ENCODE measurements at places on chromosomes 4 and X.

- DNase-seq: no peak
Measured at GRCh38 chr4:123229286-123229685, 167.3 kb upstream of the SPRY1 start.

DNA sequence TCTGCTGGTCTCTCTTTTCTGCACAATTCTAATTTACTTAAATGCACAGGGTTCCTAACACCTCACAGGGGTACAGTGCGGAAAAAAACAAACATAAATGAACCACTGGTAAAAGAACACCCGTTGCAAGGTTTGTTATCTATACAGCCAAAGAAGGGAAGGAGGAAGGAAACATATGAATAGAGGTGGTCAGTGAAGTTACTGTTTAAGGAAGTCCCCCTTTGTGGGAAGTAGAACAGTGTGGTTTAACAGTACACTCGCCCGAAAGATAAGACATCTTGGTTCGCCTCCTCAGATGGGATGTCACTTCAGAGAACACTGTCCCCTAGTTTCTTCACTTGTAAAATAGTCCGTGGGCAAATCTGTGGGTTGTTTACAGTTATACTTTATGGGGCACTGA lies 57.5 kb downstream of the TEC start:
- DNase-seq: no peak

DNA sequence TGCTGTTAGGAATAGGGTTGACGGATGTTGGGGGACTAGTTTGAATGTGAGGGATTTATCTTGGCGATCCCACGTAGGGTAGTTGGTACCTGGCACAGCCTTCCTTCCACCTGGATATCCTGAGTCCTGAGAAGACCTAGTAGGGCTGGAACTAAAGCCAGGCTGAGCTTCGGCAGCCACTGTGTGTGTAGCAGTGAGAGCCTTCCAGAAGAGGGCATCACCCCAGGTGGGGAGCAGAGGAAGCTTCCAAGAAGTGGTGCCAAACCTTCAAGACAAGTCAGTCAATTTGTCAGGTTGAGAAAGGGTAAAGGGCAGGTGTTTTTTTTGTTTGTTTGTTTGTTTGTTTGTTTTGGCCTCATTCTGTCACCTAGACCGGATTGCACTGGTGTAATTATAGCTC lies 1.2 kb upstream of the FGFBP2 start:
- no peak for DNase-seq

GRCh38 chr4:37008199-37008598 lies 236.3 kb upstream of the NWD2 start:
- no peak for DNase-seq

DNA sequence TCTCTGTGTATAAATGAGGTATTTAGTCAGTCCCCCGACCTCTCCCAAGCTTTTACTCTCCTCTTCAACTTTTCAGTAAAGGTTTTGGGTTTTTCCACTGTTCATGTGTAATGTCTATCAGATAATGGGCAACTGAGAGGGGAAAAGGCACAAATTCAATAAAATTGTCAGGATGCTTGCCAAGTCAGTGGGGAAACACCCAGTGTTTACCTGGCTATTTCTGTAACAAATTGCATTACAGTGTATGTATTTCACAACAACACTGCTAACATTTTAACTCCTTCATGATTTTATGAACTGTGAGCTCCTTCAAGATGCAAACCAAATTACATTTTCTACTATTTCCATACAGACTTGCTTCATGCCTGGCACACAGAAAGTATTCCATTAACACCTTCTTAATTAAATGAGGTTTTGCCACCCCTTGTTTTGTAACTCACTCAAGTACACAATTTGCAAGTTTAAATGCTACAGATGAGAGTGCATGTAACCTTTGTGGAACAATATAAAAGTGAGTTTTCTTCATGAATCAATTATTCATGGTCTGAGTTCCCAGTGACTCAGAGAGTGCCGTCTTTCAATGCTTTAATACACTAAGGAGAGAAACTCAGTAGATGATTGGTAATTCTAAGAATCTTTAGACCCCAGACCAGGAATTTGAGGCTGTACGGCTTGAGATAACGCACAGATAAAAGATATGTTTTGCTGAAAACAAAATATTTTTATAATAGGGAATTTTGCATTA lies 149.8 kb upstream of the TLL1 start:
- DNase-seq: no peak

DNA sequence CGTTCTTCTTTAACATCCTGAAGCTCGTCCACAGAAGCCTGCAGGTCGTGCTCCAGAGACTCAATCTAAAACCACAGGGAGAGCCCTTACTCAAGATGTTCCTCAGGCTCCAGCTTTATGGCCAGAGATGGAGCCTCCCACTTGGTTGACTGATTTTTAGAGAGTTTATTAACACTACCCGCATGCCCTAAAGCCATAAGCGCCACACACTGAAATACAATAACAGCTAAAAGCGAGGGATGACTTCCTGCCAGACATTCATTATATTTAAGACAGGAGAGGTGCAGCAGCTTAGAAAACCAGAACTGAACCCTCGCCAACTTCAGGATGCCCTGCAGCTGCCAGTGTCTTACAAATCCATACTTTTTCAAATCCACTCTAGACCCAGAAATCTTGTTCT lies 42.0 kb downstream of the SOD3 start:
- DNase-seq: no peak

DNA sequence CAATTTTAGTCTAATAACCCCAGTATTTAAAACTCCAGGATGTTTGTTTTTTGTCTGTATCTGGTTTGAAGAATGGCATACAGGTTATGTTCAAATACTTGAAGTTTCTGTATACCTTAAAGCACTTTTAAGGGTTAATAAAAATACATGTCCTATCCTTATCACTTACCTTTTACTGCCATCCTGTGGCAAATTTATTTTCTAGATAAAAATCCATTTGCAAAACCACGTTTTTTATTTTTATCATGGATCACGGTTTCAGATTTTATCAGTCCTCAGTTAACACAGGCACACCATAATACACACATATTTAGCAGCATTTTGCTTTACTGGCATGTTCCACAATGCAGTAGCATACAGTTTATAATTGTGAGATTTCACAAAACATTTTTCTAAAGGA lies 113.3 kb upstream of the H2AZ1 start:
- DNase-seq: no peak

DNA sequence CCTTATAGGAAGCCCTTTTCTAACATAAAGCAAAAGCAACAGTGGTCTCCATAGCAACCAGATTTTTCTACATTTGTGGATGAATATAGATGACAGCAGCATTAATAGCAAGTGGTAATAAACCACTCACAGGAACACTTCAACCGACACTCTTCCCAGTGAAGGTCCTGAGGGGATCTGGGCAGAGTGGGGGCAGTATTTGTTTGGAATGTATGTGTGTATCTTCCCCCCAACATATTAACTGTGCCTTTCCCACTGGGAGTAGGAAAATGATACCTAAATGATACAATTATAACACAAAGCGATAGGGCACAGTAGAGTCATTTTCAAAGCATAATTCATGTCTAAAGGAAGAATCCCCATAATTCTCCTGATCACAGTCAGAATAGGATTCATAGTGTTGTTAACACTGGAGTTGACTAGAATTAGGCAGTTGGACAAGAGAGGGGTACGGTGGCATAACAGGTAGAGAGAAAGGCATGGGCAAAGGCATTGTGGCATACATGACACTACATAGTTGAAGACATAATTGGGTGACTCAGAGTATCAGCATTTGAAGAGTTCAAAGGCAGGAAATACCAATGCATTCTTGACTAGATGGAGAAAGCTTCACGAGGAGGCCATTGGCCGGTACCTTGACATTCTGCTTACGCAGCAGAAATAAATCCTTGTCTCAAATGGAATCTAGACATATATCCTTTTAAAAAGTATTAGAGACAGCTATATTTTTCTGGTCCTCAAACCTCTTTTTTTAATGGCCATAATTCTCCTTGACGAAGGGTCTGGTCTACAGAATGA lies 15.2 kb downstream of the CAPN6 start:
- DNase-seq: no peak

GRCh38 chr4:135994360-135994759 lies 1537.9 kb downstream of the PCDH18 start:
- DNase-seq: no peak

DNA sequence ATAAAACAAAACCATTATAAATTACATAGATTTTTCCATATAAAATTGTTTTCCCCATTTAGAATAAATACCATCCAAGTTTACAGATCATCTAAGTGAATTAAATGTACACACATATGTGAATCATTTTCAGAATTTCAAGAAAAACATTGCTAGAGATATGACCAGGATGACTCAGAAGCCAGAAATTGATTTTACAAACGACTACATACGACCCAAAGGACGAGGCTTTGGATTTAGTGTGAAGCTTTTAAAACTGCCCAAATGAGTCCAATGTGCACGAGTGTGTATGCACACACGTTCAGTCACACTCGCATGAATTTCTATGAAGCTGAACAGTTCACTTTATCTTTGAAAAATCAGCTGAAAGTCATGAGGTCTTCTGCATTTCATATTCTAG lies 37.9 kb downstream of the MFAP3L start:
- no peak for DNase-seq

DNA sequence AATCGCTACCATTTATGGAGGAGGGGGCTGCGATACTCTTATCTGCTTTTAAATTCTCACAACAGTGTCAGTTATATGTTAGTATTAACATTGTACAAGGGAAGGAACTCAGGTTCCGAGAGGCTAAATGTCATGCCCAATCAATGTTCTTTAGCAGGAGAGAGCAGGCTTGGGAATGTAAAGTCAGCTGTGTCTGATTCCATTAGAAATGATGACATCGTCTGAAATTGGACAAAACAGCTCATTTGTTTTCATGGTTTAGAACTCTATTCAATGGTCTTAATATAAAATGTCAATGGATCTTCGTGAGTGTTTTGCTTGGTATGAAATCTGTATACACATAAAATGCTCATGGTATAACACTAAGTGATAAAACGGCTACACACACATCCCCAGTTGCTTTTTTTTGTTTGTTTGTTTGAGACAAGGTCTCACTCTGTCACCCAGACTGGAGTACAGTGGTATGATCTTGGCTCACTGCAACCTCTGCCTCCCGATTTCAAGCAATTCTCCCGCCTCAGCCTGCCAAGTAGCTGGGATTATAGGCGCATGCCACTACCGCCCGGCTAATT lies 11.9 kb upstream of the SH3KBP1 start:
- no peak for DNase-seq

GRCh38 chr4:122005064-122005755 lies 53.4 kb upstream of the TRPC3 start:
- DNase-seq: no peak

GRCh38 chr4:30002341-30002740 lies 717.8 kb upstream of the PCDH7 start:
- no peak for DNase-seq

- no peak for DNase-seq
Measured at GRCh38 chr4:79598801-79599200, 190.8 kb upstream of the GK2 start.

GRCh38 chrX:108494406-108495090 lies 54.9 kb downstream of the COL4A5 start:
- no peak for DNase-seq

DNA sequence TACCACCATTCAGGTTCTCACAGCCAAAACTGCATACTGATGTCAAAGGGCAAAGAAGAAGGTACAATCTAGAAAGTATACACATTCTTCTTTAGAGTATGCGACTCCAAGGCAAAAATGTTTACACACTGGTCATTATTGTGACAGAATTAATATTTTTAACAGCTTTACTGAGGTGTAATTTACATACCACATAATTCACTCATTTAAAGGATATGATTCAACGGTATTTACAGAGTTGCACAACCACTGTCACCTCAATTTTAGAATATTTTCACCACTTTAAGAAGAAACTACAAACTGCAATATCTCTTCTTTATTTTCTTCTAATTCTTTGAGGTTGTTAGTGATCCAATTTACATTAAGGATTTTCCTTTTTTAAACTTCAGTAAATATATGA lies 325.4 kb upstream of the SMIM31 start:
- no peak for DNase-seq

Data from HFFc6 (cell line).